ENCODE measurements at places on chromosomes 2 and 18.

DNA sequence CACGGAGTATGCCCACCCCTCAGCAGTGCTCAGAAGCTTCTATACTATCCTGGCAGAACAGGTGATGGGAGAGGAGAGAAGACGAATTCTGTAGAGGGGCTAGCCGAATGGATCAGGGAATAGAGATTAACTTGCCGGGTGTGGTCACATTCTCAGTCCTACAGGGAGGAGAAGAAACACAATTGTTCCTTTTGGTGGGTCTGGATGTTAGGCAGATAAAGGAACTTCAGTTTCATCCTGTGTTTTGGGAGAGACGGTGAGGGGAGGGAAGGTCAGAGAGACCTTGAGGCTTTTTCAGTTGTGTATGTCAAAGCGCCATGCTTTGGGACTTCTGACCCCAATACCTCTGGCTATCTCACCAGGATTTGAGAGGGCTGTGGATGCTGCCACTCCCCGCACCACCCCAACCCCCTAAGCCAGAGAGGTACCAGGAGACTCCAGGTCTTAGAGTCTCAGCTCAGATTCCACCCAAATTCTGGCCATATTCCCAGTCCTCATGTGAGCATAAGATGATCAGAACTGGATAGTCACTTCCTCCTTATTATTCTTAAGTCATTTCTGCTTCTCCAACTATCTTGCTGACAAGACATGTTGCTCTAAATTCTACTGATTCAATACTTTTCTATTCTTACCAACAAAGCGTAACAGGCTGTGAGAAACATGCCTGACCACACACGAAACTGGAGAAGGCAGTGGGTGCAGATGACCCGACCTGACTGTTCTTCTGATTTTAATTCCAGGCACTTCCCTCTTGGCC lies 2.3 kb upstream of the TMEM37 start:
- no peak for DNase-seq

GRCh38 chr2:57842531-57842930 lies 204.1 kb upstream of the VRK2 start:
- no peak for DNase-seq

GRCh38 chr2:176493226-176493825 lies 224.1 kb downstream of the MTX2 start:
- DNase-seq = no peak

- DNase-seq = no peak
Measured at GRCh38 chr18:55219059-55219458, 259.8 kb upstream of the CCDC68 start.

DNA sequence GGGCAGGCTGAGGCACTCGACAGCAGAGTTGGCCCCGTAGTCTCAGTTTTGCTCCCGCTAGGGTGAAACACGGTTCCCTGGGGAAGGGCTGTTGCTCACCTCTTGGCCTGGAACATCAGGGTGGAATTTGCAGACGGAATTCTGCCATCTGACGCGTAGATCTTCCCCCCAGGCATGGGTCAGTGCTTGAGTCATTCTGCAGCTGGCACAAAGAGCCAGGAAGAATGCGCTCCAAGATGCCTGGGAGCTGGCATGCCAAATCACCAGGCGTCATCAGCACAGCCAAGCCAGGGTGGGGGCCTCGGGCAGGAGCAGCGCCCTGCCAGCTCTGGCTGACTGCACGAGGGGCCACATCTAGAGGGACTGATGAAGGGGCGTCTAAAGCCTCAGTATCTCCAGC lies 42.7 kb downstream of the ODC1 start:
- peak; percentile 37 for DNase-seq

DNA sequence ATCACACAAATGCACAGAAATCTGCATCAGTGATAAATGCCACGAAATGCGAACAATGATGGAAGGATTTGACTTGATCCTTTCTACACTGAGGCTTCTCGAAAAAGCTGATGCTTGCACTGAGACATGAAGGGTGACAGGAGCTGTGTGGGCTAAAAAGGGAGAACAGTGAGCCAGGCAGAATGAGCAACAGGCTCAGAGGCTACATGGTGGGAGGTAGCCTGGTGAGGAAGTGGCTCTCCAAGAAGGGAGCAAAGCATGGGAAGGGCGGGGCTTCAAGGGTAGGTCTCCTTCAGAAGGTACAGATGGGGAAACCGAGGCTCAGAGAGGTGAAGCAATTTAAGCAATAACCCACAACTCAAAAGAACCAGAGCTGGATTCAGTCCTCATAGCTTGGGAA lies 82.4 kb downstream of the TRIM43 start:
- no peak for DNase-seq

DNA sequence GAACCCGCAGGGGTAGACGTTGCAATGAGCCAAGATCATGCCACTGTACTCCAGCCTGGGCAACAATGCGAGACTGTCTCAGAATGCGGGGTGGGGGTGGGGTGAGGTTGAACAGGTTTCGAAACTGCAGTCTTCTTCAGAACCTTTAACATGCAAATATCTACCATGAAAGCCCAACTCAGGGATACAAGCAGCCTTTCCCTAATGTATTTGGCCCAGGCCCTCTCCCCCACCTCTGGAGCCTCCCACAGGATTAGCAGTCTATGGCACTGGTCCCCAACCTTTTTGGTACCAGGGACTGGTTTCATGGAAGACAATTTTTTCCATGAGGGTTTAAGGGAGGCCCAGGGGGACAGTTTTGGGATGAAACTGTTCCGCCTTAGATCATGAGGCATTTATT lies 53.5 kb downstream of the CCBE1 start:
- DNase-seq = no peak

GRCh38 chr2:210461401-210461800 lies 15.2 kb downstream of the LANCL1 start:
- DNase-seq = no peak

GRCh38 chr18:513826-514530 lies 13.5 kb upstream of the COLEC12 start:
- DNase-seq = no peak

DNA sequence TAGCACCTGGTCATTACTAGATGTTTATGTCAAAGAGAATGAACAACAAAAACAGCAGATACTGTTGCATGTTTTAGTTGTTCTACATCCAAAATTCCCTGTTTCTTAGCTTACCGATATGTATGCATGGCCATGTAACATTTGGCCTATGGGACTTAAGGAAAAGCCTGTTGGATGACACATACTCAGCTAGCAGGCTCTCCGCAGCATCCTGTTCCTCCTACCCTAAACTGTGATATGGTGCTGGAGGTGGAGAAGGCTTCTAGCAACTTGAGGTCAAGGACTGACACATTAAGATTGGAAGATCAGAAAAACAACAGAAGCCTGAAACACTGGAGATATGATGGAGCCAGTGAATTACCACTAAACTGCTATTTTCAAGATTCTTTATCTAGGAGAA lies 537.8 kb downstream of the LRRTM4 start:
- DNase-seq = no peak

- DNase-seq = no peak
Measured at GRCh38 chr2:2332381-2332780, 1.3 kb upstream of the MYT1L start.

DNA sequence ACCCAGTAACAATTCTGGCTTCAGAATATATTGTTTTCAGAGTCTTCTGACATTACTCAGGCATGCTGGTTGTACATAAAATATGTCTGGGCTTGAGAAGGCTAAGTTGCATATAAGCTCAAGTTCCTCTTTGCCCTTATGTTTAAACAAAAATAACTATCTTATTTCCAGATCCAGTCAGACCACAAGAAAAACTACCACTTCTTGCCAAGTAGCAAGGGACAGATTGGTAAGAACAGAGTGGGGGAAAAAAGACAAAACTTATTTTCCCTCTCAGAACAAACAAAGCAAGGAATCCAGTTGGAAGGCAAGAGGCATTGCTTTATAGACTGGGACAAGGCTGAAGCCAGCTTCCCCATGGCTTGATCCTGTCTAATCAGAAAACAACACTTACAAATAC lies 1036.7 kb upstream of the CELF4 start:
- DNase-seq = no peak

- peak; percentile 40 for DNase-seq
Measured at GRCh38 chr2:158967114-158967730, 1.2 kb upstream of the TANC1 start.

- DNase-seq = no peak
Measured at GRCh38 chr2:13335862-13336535, 619.3 kb downstream of the TRIB2 start.

DNA sequence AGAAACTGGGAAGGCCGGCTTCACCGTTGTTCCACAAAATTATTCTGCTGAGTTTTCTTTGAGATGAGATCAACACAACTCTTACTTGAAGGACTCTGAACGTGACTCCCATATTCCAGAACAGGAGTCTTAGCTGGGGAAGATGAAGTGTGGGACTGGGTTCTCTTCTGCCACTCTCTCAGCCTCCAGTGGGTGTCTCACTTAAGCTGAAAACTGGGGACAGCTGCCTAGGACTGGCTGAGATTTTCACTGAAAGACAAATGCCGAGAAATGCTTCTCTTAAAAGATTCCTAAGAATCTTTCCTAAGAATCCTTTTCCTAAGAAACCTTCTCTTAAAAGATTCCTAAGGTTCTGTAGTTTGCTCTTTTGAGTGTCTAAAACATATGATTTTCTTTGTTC lies 156.6 kb upstream of the LHCGR start:
- DNase-seq = no peak

DNA sequence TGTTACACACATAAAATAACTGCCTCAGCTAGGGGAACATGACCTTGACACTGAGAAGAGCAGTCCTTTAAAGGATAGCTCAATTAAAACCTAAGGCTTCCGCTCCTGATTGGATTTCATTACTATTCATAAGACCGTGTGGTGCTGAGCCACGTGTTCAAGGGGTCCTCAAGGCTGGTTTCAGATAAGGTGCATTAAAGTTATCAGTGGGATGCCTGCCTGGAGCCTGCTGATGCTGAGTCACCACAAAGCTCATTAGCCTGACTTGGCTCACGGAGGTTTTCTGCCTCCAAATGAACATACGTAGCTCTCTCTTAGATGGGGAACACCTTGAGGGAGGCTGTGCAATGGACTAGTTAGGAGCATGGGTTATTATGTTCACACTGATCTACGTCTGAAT lies 518.9 kb downstream of the TDRD15 start:
- DNase-seq = no peak

- DNase-seq = no peak
Measured at GRCh38 chr18:7038330-7038851, 79.2 kb downstream of the LAMA1 start.

DNA sequence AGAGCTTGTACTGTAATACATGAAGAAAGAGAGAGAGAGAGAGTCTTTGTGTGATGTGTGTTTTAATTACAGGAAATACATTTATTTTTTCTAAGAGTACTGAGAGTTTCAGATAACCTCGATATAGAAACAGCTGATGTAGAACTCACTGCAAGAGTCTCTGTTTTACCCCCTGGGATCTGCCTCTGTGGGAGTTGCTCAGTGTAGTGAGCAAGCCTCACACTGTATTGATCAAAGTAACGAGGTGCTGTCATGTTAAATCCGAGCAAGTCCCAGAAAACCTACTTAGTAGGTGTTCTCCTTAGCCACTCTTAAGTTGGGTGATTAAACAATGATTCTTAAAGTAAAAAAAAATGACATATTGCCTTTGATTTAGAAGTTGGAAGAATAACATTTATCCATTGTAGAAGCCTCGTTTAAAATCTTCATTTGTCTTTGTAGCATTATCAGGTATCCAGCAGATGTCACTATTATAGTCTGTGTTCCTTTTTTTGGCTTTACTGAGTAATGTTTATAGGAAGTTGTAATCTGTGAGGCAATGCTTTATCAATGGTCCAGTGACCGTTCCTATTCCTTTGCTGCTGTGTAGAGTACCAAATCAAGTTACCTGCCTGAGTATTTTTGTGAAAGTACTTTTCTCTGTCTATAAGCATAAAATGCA lies 219.0 kb downstream of the MYO3B start:
- DNase-seq = no peak

DNA sequence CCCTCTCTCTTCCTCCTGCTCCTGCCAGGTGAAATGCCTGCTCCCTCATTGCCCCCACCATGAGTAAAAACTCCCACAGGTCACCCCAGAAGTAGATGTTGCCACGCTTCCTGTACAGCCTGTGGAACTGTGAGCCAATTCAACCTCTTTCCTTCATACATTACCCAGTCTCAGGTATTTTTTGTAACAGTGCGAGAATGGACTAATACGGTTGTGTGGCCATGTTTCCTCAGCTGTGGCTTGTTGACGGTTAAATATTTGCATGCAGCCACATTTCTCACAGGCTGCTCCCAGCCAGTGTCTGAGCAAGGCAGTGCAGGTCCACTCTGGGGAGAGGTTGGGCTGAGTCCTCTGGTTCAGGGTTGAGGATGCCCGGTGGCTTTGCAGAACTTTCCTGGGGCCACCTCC lies 27.8 kb upstream of the COPS8 start:
- DNase-seq = no peak

All from substantia nigra (tissue), 51 donors.